T-cell (primary cell): ENCODE measurements at places on chromosomes 2 and 18. TPM values are rescaled to one million over a fixed set of nuclear protein-coding genes. Genes with fewer than 3 reads are reported as not detected.
A peak's percentile ranks its signal among the peaks of the same experiment; 100 is the strongest.

GRCh38 chr18:46278481-46279465, 174.6 kb downstream of the HAUS1 start:
- H3K27me3 ChIP-seq: no peaks in the 10 kb centered on the region
- H3K27ac ChIP-seq: no peak overlapping the region
- H3K4me3 ChIP-seq: no peak overlapping the region
- no peaks in the 10 kb centered on the region for H3K4me1 ChIP-seq

DNA sequence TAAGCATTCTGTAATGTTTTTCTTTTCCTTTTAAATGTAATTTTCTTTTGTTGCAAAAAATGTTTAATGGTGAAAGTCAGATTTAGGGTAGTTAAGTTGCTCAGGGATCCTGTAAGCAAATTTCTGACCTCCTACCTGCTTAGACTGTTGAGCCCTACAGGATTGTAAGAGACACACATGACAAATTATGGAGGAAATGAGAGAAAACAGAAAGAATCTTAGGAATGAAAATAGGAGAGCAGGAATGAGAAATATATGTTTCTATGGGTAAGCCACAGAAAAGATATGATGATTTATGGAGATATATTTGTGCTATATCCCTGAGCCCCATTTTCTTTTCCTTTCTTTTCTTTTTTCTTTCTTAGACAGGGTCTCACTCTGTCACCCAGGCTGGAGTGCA, 28.3 kb downstream of the CYBRD1 start:
- H3K4me3 ChIP-seq: no peak overlapping the region
- no peaks in the 10 kb centered on the region for H3K36me3 ChIP-seq
- no peak overlapping the region for H3K27ac ChIP-seq
- H3K27me3 ChIP-seq: no peaks in the 10 kb centered on the region
- DNase-seq: no peak
- H3K4me1 ChIP-seq: no peaks in the 10 kb centered on the region

GRCh38 chr2:152542995-152543481, 174.2 kb downstream of the PRPF40A start:
- no peaks in the 10 kb centered on the region for H3K27me3 ChIP-seq
- no peaks in the 10 kb centered on the region for H3K4me1 ChIP-seq
- H3K4me3 ChIP-seq: no peak overlapping the region

DNA sequence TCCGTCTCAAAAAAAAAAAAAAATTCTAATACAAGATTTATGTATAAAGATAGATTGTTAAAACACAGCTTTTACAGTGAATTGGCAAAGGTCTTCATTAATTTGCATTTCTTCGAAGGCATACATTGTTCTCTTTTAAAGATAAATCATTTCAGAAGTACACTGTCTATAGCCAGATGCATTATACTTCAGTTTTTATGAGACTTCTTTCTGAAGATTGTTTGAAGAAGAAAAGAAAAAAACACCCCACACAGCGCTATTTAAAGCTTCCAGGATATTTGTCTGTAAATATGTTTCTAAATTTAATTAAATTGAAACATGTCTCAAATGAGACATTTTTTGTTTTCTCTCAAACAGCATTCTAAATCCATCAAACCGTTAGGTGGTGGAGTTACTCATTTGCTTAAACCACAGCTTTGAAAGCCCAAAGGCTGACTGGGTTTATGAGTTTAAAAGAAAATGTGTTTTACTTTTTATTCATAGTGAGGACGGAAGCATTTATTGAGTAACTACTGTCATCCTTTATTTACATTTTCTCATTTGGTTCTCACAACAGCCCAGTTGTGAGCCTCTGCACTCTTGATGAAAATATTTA, 42.4 kb upstream of the C1GALT1C1L start:
- no peak overlapping the region for H3K4me3 ChIP-seq
- H3K27ac ChIP-seq: no peak overlapping the region
- no peaks in the 10 kb centered on the region for H3K27me3 ChIP-seq
- H3K36me3 ChIP-seq: no peaks in the 10 kb centered on the region

GRCh38 chr2:129740504-129740903, 239.0 kb upstream of the RAB6C start:
- no peaks in the 10 kb centered on the region for H3K4me1 ChIP-seq
- H3K27me3 ChIP-seq: no peaks in the 10 kb centered on the region
- DNase-seq: no peak
- H3K36me3 ChIP-seq: no peaks in the 10 kb centered on the region
- H3K4me3 ChIP-seq: no peak overlapping the region

- no peak overlapping the region for H3K27ac ChIP-seq
- no peak overlapping the region for H3K4me3 ChIP-seq
- DNase-seq: no peak
- H3K4me1 ChIP-seq: peaks cover 29% of the 10 kb centered on the region
- no peaks in the 10 kb centered on the region for H3K36me3 ChIP-seq
Measured at GRCh38 chr2:241445426-241445825, 63.0 kb downstream of the STK25 start.

- no peaks in the 10 kb centered on the region for H3K4me1 ChIP-seq
- no peaks in the 10 kb centered on the region for H3K27me3 ChIP-seq
- H3K27ac ChIP-seq: no peak overlapping the region
- DNase-seq: no peak
- H3K4me3 ChIP-seq: no peak overlapping the region
Measured at GRCh38 chr2:15272942-15273341, 288.2 kb downstream of the NBAS start.

DNA sequence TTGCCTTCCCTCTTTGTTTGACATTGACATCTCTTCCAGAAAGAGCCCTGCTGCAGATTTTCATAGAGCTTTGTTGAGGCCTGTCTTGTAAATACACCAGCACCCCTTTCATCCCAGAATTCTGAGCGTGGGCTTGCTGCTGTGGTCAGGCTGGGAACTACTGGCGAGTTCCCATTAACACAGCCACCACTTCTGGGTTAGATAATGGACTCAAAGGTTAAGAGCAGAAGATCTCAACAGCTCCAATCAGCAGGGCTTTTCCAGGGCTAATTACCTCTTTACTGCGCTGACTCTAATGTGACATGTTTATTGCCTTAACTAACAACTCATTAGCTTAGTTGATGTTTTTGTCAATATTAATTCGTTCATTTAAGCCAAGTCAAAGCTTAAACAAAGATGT, 235.9 kb upstream of the BOD1L2 start:
- no peaks in the 10 kb centered on the region for H3K27me3 ChIP-seq
- no peak for DNase-seq
- H3K36me3 ChIP-seq: no peaks in the 10 kb centered on the region
- no peak overlapping the region for H3K4me3 ChIP-seq
- no peak overlapping the region for H3K27ac ChIP-seq

DNA sequence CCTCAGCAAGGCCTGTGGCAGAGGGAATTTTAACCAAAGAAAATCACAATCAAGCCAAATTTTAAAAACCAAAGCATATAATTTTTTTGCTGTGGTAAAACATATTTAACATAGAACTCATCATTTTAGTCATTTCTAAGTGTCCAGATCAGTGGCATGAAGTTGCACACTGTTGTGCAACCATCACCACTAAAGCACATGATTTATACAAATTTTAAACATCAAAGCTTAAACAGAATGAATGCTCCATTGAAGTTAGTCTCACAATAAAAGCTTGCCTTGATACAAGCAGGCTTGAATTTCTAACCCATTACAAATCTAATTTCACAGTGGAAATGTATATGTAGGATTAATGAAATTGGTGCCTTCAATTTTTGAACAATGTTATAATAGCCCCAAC, 31.2 kb downstream of the FTCDNL1 start:
- H3K27ac ChIP-seq: no peak overlapping the region
- no peaks in the 10 kb centered on the region for H3K36me3 ChIP-seq
- DNase-seq: no peak

DNA sequence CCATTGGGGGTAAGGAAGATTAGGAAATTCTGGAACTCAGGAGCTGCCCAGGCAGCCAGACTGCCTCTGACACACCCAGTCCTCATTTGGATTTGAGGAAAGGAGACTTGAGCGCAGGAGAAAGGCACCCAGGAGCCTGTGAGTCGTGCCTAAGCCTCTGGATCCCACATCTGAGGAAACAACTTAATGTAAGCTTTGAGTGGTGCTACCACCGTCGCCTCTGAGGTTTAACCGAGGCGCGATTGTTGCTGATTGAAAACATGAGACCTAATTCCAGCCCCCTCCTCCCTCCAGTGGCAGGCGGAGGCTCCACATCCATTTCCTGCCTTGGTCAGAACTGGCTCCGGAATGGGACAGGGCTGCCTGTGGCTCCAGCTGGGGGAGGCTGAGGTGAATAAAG, 176.7 kb upstream of the PKDCC start:
- no peaks in the 10 kb centered on the region for H3K36me3 ChIP-seq
- peaks cover 20% of the 10 kb centered on the region for H3K4me1 ChIP-seq
- no peak overlapping the region for H3K4me3 ChIP-seq
- H3K27me3 ChIP-seq: peaks cover 19% of the 10 kb centered on the region
- H3K27ac ChIP-seq: no peak overlapping the region

GRCh38 chr18:47749600-47749973, 180.9 kb downstream of the SMAD2 start:
- no peak overlapping the region for H3K27ac ChIP-seq
- no peak for DNase-seq

GRCh38 chr2:30666266-30666874, 140.9 kb downstream of the CAPN13 start:
- H3K27ac ChIP-seq: no peak overlapping the region
- H3K36me3 ChIP-seq: no peaks in the 10 kb centered on the region
- peaks cover 6% of the 10 kb centered on the region for H3K27me3 ChIP-seq
- H3K4me3 ChIP-seq: no peak overlapping the region
- H3K4me1 ChIP-seq: no peaks in the 10 kb centered on the region

- DNase-seq: no peak
- no peaks in the 10 kb centered on the region for H3K27me3 ChIP-seq
Measured at GRCh38 chr2:6372317-6372901, 493.3 kb downstream of the CMPK2 start.

DNA sequence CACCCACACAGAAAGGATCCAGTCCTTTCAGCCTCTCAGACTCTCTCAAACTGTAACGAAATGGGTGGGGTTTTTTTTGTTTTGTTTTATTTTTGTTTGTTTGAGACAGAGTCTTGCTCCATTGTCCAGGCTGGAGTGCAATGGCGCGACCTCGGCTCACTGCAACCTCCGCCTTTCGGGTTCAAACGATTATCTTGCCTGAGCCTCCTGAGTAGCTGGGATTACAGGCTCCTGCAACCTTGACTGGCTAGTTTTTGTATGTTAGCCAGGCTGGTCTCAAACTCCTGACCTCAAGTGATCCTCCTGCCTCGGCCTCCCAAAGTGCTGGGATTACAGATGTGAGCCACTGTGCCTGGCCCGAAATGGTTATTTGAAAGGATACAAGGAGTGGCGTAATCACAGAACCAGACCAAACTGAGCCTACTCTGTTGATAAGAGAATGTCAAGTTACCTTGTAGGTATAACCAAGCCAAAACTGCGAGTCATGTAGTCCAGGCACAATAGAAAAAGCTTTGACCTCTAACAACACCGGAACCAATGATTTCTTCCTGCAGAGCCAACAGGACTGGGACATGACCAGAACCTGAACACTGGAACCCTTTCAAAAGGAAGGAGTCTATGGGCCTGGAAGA, 72.5 kb downstream of the NCAPH start:
- no peak for DNase-seq
- no peaks in the 10 kb centered on the region for H3K36me3 ChIP-seq
- peak overlapping the region; percentile 67 for H3K27ac ChIP-seq
- H3K4me3 ChIP-seq: no peak overlapping the region
- H3K4me1 ChIP-seq: peaks cover 36% of the 10 kb centered on the region
- no peaks in the 10 kb centered on the region for H3K27me3 ChIP-seq

- H3K27ac ChIP-seq: no peak overlapping the region
- DNase-seq: no peak
- no peaks in the 10 kb centered on the region for H3K4me1 ChIP-seq
- H3K4me3 ChIP-seq: no peak overlapping the region
- no peaks in the 10 kb centered on the region for H3K36me3 ChIP-seq
Measured at GRCh38 chr2:174877301-174877700, 113.0 kb upstream of the CHRNA1 start.

DNA sequence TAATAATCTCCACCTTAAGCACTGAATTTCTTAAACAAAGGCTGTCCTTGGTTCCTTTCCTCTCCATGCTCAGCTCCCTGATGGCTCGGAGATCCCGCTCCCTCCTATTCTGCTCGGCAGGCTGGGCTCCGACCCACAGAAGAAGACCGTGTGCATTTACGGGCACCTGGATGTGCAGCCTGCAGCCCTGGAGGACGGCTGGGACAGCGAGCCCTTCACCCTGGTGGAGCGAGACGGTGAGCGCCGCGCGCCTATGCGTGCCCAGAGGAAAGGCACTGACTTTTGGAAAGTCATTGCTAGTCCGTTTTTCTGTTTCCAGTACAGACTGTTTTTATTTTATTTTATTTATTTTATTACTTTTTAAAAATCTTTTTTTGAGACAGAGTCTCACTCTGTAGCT, 9.6 kb downstream of the CNDP2 start:
- DNase-seq: no peak
- H3K36me3 ChIP-seq: peaks cover 17% of the 10 kb centered on the region
- peaks cover 5% of the 10 kb centered on the region for H3K4me1 ChIP-seq
- no peak overlapping the region for H3K27ac ChIP-seq
- no peak overlapping the region for H3K4me3 ChIP-seq
- no peaks in the 10 kb centered on the region for H3K27me3 ChIP-seq

- no peak for DNase-seq
- no peak overlapping the region for H3K27ac ChIP-seq
- H3K4me1 ChIP-seq: no peaks in the 10 kb centered on the region
- no peak overlapping the region for H3K4me3 ChIP-seq
- no peaks in the 10 kb centered on the region for H3K27me3 ChIP-seq
- no peaks in the 10 kb centered on the region for H3K36me3 ChIP-seq
Measured at GRCh38 chr18:27887711-27888495, 289.0 kb downstream of the CDH2 start.

- H3K27me3 ChIP-seq: peaks cover 14% of the 10 kb centered on the region
- H3K4me1 ChIP-seq: peaks cover 2% of the 10 kb centered on the region
- no peak overlapping the region for H3K27ac ChIP-seq
- no peak for DNase-seq
Measured at GRCh38 chr2:3608373-3609278, 13.7 kb downstream of the COLEC11 start.

DNA sequence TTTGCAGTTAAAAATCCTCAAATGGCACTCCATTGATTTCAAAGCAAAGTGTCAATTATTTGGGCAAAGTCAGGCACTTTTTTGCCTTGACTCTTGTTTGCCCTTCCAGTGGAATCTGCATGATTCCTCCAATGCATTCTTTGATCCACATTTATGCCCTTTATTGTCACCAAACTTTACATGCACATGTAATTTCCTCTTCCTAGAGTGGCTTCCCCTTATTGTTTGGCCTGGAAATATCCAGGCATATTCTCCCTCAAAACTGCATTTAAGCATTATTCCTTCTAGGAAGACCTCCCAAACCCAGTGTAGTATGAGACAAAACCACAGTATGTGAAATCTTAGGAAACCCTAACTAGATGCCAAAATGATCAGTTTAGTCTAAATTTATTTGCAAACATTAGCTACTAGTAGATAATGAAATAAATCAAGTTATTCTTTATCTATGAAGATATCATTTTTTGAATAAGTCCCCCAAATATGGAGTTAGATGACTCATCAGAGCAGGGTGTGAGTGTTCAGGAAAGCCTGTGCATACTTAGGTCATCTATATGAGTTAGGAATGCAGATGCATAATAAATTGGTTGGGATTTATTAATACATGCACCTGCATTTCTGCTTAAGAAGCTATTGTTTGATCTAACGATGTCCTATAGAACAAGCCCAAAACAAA, 433.3 kb upstream of the TCF4 start:
- H3K36me3 ChIP-seq: no peaks in the 10 kb centered on the region
- no peak overlapping the region for H3K4me3 ChIP-seq
- no peak for DNase-seq
- no peaks in the 10 kb centered on the region for H3K27me3 ChIP-seq

The CACNB4 gene
- 0.16 TPM for total RNA-seq

The ZNF396 gene
- 0.88 TPM for total RNA-seq

The INHBB gene
- total RNA-seq: not detected

The ATP6V1B1 gene
- total RNA-seq: not detected

The MLPH gene
- 0.55 TPM for total RNA-seq

The R3HDM1 gene
- total RNA-seq: 44.8 TPM

The MROH2A gene
- not detected for total RNA-seq
